ENCODE measurements at places on chromosomes 3 and 15. TPM values are rescaled to one million over a fixed set of nuclear protein-coding genes. Genes with fewer than 3 reads are reported as not detected.

CCR1 gene
- total RNA-seq, result 0.45 TPM

PLSCR5 gene
- total RNA-seq, result not detected

NR2F2 gene
- total RNA-seq, result 6.5 TPM

FAM107A gene
- total RNA-seq, result 16.6 TPM

USF3 gene
- 13.0 TPM for total RNA-seq

PTH1R gene
- 1.9 TPM for total RNA-seq

GRCh38 chr15:90646662-90647305 is 70.4 kb upstream of the BLM start:
- H3K27me3 ChIP-seq, result no peaks in the 10 kb centered on the region
- DNase-seq, result no peak
- H3K4me3 ChIP-seq, result no peak overlapping the region
- peak overlapping the region; percentile 25 for H3K27ac ChIP-seq
- H3K36me3 ChIP-seq, result peaks cover 32% of the 10 kb centered on the region

DNA sequence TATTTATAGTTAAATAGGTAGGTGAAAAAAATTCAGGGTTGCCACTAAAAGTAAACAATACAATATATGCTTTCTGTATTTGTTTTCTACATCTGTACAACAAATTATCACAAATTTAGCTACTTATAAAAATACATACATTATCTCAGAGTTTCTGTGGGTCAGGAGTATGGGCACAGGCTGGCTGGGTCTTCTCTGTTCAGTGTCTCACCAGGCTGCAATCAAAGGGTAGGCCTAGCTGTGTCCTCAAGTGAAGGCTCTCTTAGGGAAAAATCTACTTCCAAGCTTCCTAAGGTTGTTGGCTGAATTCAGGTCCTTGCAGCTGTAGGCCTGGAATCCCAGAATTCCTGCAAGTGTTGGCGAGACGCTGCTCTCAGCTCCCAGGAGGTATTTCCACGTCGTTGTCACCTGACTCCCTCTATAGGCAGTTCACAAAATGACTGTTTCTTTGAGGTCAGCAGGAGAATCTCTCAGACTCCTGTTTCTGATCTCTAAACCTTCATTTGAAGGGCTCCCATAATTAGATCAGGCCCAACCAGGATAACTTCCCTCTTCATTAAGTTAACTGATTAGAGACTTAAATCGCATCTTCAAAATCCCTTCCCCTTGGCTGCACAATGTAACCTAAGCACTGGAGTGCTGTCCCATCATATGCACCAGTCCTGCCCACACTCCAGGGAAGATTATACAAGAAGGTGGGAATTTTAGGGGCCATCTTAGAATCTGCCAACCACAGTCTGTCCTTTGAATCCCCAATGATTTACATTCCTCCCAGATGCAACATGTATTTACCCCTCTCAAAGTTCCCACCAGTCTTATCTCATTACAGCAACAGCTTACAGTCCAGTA is 296.6 kb downstream of the SUCLG2 start:
- no peaks in the 10 kb centered on the region for H3K27me3 ChIP-seq
- H3K4me1 ChIP-seq, result no peaks in the 10 kb centered on the region
- H3K36me3 ChIP-seq, result no peaks in the 10 kb centered on the region
- no peak overlapping the region for H3K27ac ChIP-seq
- no peak for DNase-seq

- no peak overlapping the region for H3K4me3 ChIP-seq
- no peak overlapping the region for H3K27ac ChIP-seq
- H3K4me1 ChIP-seq, result no peaks in the 10 kb centered on the region
Measured at GRCh38 chr3:194390835-194391234, 8.2 kb downstream of the GP5 start.

DNA sequence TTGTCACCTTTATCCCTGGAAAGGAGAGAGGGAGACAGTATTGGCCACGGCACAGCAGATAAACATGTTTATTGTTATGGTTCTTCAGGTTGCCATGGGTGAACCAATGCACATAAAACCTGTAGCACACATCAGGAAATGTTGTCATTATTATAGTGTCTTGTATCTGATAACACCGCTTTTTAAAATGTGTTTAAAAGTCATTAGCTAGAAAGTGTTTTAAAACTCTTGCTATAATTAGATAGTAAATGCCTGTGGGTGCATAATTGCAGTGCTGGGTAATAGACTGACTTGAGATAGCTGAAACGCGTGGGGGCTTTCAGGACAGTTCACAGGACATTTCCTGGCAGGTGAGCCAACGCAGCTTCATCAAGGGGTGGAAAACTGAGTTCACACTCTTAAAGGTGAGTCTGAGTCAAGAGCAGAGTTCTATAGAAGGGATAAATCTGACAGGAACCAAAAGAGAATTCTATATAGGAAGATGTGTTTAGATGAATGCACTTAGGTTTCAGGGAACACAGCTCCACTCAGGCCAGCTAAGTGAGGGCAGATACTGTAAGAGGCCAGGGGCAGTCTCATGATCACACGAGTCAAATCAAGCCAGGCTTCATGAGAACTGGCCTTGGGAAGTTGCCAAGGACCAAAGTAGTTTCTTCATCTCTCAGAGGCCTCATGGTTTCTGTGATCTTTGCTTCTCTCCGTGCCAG is 35.6 kb upstream of the PPP4R2 start:
- no peak overlapping the region for H3K27ac ChIP-seq
- H3K4me3 ChIP-seq, result no peak overlapping the region
- H3K4me1 ChIP-seq, result no peaks in the 10 kb centered on the region
- no peaks in the 10 kb centered on the region for H3K36me3 ChIP-seq
- DNase-seq, result no peak
- H3K27me3 ChIP-seq, result no peaks in the 10 kb centered on the region

- no peak for DNase-seq
- no peaks in the 10 kb centered on the region for H3K36me3 ChIP-seq
- H3K27me3 ChIP-seq, result no peaks in the 10 kb centered on the region
- peak overlapping the region; percentile 99 for H3K27ac ChIP-seq
- H3K4me1 ChIP-seq, result peaks cover 68% of the 10 kb centered on the region
- peak overlapping the region; percentile 68 for H3K4me3 ChIP-seq
Measured at GRCh38 chr3:150411546-150411945, 3.4 kb downstream of the TSC22D2 start.

GRCh38 chr3:42654331-42655201 is 1.1 kb downstream of the ZBTB47 start:
- no peak for DNase-seq
- H3K27ac ChIP-seq, result peak overlapping the region; percentile 96
- H3K4me3 ChIP-seq, result peak overlapping the region; percentile 86
- H3K27me3 ChIP-seq, result no peaks in the 10 kb centered on the region
- peaks cover 3% of the 10 kb centered on the region for H3K36me3 ChIP-seq

DNA sequence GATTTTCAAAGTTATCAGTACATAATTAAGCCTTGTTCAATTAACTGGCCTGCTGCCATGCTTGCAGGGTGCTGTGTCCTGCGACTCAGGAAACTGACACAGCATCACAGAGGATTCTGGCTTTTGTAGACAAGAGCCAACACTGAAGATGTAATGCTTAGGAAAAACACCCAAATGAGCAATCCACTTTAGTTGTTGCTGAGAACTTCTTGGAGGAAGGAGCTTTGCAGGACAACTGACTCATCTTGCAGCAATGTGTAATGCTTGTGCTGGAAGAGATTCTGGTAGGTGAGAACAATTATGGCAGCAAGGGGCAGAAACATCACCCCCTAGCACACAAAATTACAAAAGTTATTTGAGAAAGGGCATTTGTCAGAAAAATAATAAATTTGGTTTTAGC is 67.6 kb downstream of the NLGN1 start:
- no peaks in the 10 kb centered on the region for H3K36me3 ChIP-seq
- H3K27me3 ChIP-seq, result no peaks in the 10 kb centered on the region
- no peaks in the 10 kb centered on the region for H3K4me1 ChIP-seq
- H3K27ac ChIP-seq, result no peak overlapping the region

DNA sequence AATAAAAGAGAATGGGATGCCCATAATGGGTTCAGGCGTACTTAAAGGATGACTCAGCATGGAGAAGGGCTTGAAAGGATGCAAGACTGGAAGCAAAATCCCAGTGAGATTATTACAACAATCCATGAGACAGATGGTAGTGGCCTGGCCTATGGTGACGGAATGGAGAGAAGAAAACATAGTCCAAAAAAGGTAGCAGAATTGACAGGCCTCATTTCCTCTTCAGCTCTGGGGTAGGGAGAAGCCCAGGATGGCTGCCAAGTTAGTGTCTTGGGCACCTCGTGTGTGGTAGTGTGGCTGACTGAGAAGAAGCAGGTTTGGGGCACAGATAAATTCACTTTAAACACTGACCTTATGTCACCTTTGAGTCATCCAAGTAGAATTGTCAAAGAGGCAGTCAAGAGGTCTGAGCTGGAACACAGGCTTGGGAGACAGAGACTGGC is 18.1 kb downstream of the MB21D2 start:
- H3K4me1 ChIP-seq, result peaks cover 8% of the 10 kb centered on the region
- DNase-seq, result no peak
- no peak overlapping the region for H3K4me3 ChIP-seq

DNA sequence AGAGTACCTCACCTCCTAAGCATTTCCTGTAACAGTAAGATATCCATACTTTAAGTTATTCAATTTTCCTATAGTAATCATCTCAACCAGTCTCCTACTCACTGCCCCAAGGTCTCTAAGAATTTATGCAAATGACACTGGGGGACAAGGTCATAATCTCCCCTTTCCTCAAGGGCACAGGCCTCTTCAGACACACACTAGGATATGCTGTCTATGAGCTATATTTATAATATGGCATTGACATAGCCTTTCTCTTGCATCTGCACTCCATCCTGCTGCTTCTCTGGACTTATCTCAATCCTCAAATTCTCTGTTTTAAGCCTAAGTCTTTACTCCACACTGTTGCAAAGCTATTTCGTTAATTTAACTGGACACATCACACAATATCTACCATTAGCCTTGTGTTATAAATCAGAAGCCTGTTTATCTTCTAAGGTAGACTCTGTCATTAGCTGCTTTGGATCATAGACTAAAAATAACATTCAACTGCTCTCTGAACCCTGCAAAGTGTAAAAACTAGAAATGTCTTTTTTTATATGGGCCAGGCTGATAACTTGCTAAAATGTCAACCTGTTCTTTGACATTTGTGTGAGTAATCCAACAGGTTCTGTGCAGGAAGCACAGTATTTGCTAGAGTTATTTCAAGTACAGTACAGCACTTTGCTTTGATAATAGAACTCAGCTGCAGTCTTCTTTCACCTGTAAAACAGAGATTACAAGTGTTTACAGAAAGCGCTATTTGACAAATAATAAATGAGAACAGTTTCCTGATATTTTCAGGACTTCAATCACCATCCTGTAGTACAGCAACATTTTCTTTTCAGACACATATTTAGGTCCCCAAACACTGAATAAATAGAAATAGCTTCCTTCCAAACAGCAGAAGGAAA is 17.8 kb upstream of the SEC62 start:
- DNase-seq, result no peak
- H3K27me3 ChIP-seq, result no peaks in the 10 kb centered on the region
- no peak overlapping the region for H3K4me3 ChIP-seq
- no peak overlapping the region for H3K27ac ChIP-seq

DNA sequence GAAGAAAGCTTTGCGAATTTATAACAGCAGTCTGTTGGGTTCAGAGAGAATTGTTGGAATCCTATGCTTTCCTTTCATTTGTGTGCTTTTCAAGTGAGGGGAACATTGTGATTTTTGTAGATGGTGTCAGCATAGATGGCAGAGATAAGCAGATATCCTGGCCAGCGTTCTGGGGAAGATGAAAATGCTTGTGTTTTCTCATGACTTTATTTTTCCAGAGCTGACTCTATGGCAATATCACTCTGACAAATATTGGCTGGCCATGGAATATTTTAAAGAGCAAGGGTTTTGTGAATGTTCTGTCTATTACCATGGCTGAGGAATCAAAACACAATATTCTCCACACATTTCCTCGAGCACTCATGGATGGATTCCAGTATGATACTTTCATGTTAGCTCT is 108.8 kb downstream of the MITF start:
- DNase-seq, result no peak
- H3K4me3 ChIP-seq, result no peak overlapping the region
- peaks cover 6% of the 10 kb centered on the region for H3K4me1 ChIP-seq

DNA sequence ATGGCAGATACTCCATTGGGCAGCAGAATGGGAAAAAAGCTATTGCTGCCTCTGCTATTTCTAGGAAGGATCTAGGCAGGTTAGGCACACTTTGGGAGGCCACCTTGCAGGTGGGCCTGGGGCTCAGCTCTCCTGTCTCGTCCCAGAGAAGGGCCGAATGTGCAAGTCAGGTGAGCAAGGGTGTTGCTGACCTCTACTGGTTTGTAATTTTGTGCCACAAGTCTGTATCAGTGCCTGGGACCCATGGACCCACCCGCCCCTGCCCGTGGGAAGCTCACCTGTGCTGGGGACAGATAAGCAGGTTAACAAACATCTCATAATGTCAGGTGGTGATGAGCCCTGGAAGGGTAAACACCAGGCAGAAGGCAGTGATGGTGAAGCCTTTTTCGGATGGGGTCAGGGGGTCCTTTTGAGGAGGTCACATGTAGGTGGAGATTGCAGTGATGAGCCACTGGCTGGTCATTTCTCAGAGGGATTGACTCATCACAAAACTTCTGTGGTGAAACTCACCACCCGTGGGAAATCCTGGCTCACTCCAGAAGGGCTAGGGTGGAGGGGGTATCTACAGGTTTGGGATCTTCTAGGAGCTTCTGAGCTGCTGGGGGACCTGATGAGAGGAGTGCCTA is 161.3 kb downstream of the KLF13 start:
- no peak for DNase-seq
- H3K4me1 ChIP-seq, result peaks cover 24% of the 10 kb centered on the region
- H3K27ac ChIP-seq, result peak overlapping the region; percentile 55
- H3K27me3 ChIP-seq, result no peaks in the 10 kb centered on the region
